ENCODE measurements at places on chromosomes 1 and 21. TPM values are rescaled to one million over a fixed set of nuclear protein-coding genes. Genes with fewer than 3 reads are reported as not detected.
A peak's percentile ranks its signal among the peaks of the same experiment; 100 is the strongest.

DNA sequence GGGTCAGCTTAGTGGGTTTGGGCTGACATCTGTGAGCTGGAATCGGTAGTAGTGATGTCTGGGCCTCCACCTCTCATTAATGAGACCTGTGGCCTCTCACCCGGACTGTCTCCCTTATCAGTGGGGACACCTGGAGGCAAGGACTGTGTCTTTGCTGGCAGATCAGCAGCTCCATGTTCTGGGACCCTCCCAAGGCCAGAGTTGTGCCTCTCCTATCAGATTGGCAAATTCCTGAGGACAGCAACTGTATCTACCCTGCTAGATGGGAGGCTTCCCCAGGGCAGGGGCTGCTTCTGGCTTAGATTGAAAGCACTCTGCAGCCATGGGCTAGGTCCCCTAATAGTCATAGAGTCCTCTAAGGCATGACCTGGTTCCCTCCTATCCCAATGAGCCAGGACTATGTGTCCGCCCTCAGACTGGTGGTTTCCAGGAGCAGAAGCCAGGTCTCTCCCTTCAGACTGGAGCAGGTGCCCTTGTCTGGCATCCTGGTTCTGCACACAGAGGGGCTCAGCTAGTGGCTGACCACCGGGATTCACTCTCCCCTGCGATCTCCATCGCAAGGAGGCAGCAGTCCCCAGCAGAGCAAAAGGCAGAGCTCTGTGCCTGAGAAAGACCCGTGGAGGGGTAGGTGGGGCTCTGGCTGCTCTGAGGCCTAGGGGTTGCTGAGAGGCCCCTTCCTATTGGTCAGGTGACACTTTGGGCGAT, 5.8 kb downstream of the DRAXIN start:
- DNase-seq = no peak

DNA sequence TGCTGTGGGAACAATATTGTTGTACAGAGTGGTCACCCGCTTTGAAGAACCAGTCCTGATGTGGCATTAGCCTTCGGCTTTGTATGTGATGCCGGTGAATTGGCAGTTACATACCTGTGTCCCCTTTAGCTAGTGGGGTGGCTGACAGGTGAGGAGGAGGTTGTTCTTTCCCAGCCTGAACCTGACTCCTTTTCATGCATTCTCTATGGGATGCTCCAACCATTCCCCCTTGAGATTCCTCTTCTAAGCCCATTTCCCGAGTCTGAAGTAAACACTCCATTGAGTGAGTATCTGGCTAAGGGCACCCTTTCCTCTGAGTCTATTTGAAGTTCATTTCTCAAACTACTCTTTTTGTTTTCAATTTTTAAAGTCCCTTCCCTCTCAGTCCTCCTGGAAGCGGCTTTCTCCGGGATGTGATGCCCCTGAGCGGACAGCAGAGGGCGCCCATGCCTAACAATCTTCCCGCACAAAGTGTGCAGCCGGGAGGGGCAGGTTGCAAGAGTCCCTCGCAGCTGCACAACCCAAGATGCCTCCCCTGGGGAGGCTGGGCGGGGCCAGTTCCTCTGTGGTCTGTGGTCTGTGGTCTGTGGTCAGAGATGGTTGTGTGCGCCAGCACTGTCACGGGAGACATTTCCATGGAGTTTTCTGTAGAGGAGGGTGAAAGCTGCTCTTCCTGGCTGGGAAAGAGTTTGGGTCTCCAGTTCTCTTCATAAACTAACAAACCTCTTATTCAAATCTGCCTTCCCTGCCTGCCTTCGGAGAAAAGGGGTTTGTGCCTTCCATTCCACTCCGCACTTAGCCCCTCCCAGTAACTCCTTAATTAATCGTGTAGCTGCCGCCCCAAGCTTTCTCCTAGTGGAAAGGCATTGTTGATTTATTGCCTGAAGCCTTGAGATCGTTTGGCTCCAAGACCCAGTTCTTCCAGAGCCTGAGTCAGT, 36.4 kb upstream of the LMX1A start:
- DNase-seq = peak; percentile 89

Gene ALX3
- not detected for total RNA-seq

Gene INSRR
- total RNA-seq = 0.54 TPM

- no peak for DNase-seq
These were observed 1.9 kb upstream of the IL24 start for GRCh38 chr1:206895325-206895724.

DNA sequence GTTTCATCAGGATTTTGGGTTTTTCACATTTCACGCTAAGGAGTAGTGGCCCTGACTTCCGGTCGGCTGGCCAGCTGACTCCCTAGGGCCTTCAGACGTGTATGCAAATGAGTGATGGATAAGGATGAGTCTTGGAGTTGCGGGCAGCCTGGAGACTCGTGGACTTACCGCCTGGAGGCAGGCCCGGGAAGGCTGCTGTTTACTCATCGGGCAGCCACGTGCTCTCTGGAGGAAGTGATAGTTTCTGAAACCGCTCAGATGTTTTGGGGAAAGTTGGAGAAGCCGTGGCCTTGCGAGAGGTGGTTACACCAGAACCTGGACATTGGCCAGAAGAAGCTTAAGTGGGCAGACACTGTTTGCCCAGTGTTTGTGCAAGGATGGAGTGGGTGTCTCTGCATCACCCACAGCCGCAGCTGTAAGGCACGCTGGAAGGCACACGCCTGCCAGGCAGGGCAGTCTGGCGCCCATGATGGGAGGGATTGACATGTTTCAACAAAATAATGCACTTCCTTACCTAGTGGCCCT, 23.1 kb upstream of the TNFRSF1B start:
- DNase-seq = no peak

GRCh38 chr1:243738020-243738419, 112.0 kb downstream of the AKT3 start:
- no peak for DNase-seq

- DNase-seq = no peak
These were observed 96.9 kb downstream of the SMYD2 start for GRCh38 chr1:214377886-214378285.
